SK-N-SH (cell line): ENCODE measurements at places on chromosomes 12 and 14. TPM values are rescaled to one million over a fixed set of nuclear protein-coding genes. Genes with fewer than 3 reads are reported as not detected.

The TAPBPL gene
- 24.1 and 26.0 TPM in 2 replicates for polyA plus RNA-seq

The ZNF385A gene
- polyA plus RNA-seq = 1.5 and 2.6 TPM in 2 replicates

The AGAP2 gene
- 3.9 and 5.2 TPM in 2 replicates for polyA plus RNA-seq

The KCTD10 gene
- 66.9 and 92.9 TPM in 2 replicates for polyA plus RNA-seq

The DPPA3 gene
- not detected in 2 replicates for polyA plus RNA-seq

The CACNA1C gene
- 1.5 and 1.6 TPM in 2 replicates for polyA plus RNA-seq

The SLC6A12 gene
- polyA plus RNA-seq = 0.02 and 0.06 TPM in 2 replicates

The KRT6C gene
- not detected in 2 replicates for polyA plus RNA-seq

The GRIP1 gene
- 0.03 and 0.07 TPM in 2 replicates for polyA plus RNA-seq

The KRT78 gene
- not detected in 2 replicates for polyA plus RNA-seq

The HOXC12 gene
- polyA plus RNA-seq = not detected in 2 replicates

The PSMC6 gene
- 37.9 and 59.6 TPM in 2 replicates for polyA plus RNA-seq

The PPP1CC gene
- polyA plus RNA-seq = 62.0 and 74.3 TPM in 2 replicates

The OR6J1 gene
- not detected in 2 replicates for polyA plus RNA-seq

The TPI1 gene
- 1,175 and 1,316 TPM in 2 replicates for polyA plus RNA-seq

The ABCC9 gene
- 0.02 and 0.06 TPM in 2 replicates for polyA plus RNA-seq

The TMEM233 gene
- polyA plus RNA-seq = 2.3 and 2.6 TPM in 2 replicates

The IRAK3 gene
- not detected in 2 replicates for polyA plus RNA-seq

The TAS2R46 gene
- 0.07 TPM in 1 of 2 replicates, not detected in the other for polyA plus RNA-seq
